Amniotic stem cell (primary cell): ENCODE measurements at places on chromosomes 12 and 14.

- DNase-seq = no peak
Measured at GRCh38 chr14:59360923-59361794, 104.0 kb downstream of the GPR135 start.

- no peak for DNase-seq
Measured at GRCh38 chr14:24095271-24096068, 1.4 kb downstream of the PCK2 start.

DNA sequence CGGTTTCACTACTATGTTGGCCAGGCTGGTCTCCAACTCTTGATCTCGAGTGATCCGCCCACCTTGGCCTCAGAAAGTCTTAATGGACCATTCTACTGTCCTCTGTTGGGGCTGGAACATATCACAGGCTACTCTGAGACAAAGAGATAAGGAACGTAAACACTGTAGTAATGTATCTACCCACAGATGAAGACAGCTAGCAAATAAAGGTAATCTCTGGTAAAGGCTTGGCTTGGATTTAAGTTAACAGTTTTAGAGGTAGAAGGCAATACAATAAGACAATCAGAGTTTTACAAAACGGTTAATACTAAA lies 44.6 kb upstream of the ISM2 start:
- DNase-seq = no peak

DNA sequence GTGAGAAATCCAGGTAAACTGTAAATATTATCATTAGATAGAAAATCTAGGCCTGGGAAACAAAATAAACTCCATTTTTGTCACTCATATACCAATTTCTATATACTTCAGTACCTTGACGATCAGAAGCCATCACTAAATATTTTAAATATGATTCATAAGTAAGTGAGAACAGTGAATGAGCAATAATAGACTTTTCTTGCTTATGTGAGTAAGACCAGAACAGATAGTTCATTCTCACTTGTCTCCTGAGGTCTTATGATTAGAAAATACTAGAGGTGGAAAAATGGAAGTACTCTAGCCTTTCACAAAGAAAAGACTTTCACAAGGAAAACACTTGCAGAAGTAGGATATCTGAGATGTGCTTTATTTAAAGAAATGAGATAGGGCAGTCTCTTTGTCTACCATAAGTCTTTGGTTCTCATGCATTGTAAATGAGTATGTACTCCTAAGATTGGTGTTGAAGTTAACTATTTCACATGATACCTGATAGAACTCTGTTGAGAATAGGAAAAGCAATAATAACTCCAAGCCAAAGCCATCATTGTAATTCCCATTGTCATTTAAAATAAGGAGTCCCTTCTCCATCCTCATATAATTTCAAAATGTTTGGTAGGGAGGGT lies 10.1 kb upstream of the SMCO3 start:
- DNase-seq = no peak

DNA sequence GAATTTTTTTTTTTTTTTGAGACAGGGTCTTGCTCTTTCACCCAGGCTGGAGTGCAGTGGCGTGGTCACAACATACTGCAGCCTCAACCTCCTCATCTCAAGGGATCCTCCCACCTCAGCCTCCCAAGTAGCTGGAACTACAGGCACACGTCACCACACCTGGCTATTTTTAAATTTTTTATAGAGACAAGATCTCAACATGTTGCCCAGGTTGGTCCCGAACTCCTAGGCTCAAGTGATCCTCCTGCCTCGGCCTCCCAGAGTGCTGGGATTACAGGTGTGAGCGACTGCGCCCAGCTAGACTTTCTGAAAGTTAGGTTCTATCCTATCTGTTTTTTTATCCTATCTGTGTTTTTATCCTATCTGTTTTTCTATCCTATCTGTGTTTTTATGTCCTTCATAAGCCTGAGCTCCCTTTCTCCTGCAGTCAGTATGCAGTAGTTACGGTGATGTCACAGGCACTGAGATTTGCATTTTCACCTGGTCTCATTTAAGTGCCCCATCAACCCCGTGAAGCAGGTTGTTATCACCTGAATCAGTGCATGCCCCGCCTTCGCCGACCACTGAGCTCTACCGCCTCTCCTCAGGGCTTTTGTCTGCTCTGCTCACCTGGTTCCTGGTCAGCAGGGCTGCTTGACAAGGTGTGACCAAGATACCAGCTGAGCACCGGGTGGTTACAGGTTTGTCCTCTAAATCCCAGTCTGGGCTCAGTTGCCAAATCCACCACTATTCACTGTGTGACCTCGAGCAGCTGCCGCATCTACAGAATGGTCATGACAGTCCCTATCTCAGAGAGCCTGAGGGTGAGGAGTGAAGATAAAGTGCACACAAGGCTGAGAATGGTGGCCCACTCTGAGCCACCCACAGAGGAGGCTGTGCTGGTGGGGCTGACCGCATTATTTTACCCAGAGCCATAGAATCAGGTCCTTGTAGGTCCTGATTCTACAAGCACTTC lies 33.1 kb downstream of the SYNDIG1L start:
- DNase-seq = no peak

- no peak for DNase-seq
Measured at GRCh38 chr14:58643366-58643765, 5.6 kb downstream of the DACT1 start.

- DNase-seq = no peak
Measured at GRCh38 chr12:48861111-48861510, 4.6 kb downstream of the RND1 start.

DNA sequence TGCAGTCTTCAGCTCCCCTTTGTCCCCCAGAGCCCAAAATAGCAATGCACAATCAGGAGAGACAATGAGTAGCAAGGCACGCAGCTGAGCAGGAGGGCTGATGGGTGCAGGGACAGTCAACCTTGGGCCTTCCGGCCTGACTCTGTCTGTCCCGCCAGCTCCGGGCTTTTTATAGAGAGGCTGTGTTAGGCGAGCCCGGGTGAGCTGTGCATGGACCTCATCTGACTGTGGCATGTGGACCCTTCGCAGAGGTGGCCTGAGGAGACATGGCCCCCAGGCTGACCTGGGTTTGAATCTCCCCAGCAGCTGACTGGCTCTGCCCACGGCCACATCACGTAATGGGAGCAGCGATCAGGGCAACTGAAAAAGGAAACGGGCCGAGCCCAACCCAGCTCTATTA lies 177.9 kb downstream of the TSPAN9 start:
- no peak for DNase-seq

DNA sequence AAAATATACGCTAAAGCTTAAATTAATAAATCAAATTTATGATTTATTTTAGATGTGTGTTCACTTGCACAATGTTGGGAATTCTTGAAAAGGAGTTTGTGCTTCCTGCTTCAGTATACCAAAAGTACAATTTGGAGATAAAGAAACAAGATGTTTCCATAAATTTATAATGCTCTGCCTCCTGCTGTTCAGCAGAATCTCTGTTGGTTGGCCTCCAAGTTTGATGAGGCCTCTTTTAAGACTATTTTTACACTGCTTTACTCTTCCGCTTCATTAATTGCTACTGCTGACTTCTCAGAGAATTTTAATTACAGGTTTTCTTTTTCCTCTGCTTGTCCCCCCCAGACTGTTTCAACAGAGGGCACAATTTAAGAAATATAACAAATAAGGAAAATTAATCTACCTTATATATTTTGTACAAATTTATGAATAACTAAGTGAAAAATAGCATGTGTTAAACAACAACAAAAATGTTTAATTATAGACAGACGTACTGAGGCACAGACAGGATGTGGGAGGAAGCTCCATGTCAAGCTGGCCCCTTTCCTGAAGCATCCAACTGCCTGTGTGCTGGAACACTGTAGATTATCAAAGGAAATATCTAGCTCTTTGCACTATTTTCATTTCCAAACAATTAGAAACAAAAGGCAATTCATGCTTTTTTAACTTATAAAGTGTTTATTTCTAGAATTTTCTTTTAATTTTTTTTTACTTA lies 83.9 kb downstream of the PIK3C2G start:
- no peak for DNase-seq

DNA sequence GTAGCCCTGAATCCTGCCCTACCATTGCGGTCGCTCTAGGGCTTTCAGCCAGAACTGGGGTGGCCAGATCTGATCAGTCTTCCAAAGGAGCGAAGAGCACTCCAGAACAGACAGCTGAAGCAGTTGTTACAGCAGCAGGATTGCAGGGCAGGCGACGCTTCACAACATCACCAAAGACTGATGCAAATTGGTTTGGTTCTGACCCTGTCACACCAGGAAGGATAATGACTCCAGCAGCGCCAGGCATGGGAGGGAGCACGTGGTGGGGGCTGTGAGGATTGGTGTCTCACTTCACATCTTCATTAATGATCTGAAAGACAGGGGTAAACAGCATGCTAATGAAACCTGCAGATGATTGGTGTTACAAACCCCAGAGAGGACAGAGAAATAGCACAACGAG lies 30.6 kb upstream of the VSX2 start:
- no peak for DNase-seq

DNA sequence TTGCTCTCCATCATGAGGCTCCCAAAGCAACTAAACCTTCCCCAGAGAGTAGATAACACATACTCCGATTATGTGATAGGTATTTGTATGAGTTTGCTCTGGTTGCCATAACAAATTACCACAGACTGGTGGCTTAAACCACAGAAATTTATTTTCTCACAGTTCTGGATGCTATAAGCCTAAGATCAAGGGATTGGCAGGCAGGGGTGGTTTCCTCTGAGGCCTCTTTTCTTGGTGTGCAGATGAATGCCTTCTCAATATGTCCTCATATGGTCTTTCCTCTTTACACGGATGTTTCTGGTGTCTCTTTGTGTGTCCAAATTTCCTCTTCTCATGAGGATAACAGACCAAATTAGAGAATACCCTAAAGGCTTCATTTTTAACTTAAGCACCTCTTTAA lies 285.8 kb upstream of the GRIP1 start:
- DNase-seq = no peak

GRCh38 chr12:104453133-104453532 lies 3.6 kb upstream of the CHST11 start:
- no peak for DNase-seq

- DNase-seq = no peak
Measured at GRCh38 chr14:34732802-34733201, 18.4 kb upstream of the CFL2 start.

GRCh38 chr14:38197001-38197783 lies 10.5 kb upstream of the SSTR1 start:
- no peak for DNase-seq

DNA sequence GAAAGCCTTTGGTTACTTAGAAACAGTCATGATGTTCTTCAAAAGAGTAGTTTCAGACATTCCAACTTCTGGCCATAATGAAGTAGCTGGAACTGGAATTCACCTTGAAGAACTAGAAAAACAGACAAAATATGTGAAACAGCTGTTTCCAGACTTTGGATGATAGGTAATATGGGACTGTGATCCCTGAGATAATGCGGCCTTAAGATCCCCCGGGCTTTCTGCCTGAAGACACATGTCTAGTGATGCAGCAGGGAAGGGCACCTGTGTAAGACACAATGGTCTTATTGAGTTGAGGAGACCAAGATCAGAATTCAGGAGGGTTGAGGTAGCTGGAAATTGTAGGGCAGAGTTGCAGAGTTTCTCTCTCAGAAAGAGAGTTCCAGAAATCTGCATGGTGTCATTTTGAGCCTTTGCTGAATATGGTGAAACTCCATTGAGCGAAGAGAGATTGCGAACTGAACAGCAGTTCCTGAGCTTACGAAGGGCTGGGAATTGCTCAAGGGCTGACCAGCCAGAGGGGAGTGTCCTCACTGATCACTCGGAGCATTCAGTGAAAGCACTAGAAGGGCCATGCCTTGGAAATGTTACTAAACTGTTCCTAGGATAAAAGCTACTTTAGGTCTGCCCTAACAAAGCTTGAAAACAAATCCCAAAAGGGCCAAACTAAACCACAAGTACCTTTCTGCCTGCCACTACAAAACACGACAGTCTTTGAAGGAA lies 41.7 kb upstream of the FRS2 start:
- no peak for DNase-seq

DNA sequence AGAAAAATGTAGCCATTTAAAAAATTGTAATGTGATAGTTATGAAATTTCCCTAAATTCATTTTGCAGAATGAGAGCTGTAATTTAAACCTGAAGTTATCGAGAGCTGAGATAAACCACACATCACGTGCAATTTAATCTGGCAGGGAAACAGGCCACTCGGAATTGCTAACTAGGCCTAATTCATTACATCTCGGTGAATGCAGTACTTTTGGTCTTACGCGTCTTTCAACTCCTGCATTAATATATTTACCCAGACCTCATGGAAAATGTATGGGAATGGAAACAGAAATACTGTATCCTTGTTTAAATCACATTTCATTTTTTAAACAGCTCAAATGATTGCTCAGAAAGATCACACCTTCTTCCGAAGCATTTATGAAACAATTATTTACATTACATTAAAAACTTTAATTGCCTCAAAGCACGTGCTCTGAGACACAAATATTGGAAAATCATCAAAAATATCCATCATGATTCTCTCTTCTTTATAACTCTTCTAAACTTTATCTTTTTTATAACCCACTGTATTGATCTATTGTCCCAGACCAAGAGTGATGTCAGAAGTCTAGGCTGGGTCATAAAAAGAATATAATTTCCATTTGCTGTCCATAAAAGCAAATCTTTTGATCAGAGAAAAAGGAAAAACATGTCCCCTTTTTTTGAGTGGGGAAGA lies 111.7 kb upstream of the MYL2 start:
- DNase-seq = no peak

GRCh38 chr14:68027276-68027675 lies 207.7 kb downstream of the RAD51B start:
- DNase-seq = no peak

GRCh38 chr12:19110221-19110940 lies 19.2 kb upstream of the PLEKHA5 start:
- no peak for DNase-seq

- no peak for DNase-seq
Measured at GRCh38 chr14:50725761-50726160, 57.7 kb upstream of the SAV1 start.

DNA sequence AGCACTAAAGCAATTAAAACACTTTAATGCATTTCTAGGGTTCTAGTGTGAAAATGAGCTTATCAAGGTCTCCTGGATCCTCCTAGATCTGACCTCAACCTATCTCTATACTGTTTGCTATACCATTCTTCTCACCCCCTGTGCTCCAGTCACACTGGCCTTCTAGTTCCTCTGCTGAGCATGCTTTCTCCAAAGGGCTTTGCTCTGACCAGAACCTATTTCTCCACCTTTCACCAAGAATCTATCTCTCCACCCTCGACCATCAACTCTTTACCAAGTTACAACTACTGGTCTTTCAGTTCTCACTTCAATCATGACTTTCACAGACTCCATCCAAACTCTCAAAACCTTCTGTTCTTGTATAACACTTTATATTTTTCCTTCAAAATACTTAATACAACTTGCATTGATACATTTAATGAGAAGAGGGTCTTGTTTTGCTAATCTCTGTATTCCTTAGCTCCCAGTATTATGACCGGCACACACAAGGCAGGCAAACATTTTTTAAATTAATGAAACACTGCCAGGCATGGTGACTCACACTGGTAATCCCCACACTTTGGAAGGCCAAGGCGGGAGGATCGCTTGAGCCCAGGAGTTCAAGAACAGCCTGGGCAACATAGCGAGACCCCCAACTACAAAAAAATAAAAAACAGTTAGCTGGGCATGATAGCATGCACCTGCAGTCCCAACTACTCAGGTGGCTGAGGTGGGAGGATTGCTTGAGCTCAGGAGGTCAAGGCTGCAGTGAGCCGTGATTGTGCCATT lies 22.8 kb downstream of the PPP1R12A start:
- no peak for DNase-seq
